ENCODE measurements at places on chromosomes 5 and 9. TPM values are rescaled to one million over a fixed set of nuclear protein-coding genes. Genes with fewer than 3 reads are reported as not detected.

TRIM36 gene
- total RNA-seq = 120 TPM

SH2D3C gene
- 11.3 TPM for total RNA-seq

GLDC gene
- total RNA-seq = 20.7 TPM

ENTREP1 gene
- total RNA-seq = 4.1 TPM

NEUROG1 gene
- 1.6 TPM for total RNA-seq

RLN1 gene
- 1.3 TPM for total RNA-seq

ELAVL2 gene
- total RNA-seq = 208 TPM

LCN15 gene
- total RNA-seq = not detected

PRR16 gene
- total RNA-seq = 9.1 TPM

UNC13B gene
- total RNA-seq = 31.9 TPM

MROH2B gene
- total RNA-seq = not detected

SAPCD2 gene
- 2.5 TPM for total RNA-seq

PTTG1 gene
- total RNA-seq = 19.4 TPM

PDZD2 gene
- 47.3 TPM for total RNA-seq

ADAMTS6 gene
- 11.9 TPM for total RNA-seq

PPIC gene
- total RNA-seq = 1.3 TPM

AHRR gene
- 2.8 TPM for total RNA-seq

CBY3 gene
- not detected for total RNA-seq

TEX48 gene
- not detected for total RNA-seq

SLC27A6 gene
- 0.94 TPM for total RNA-seq

CXCL14 gene
- 7.8 TPM for total RNA-seq

GPR21 gene
- 17.2 TPM for total RNA-seq

GRM6 gene
- total RNA-seq = 0.63 TPM

LRRC19 gene
- under 0.01 TPM for total RNA-seq

FOXD4L3 gene
- not detected for total RNA-seq

C7 gene
- 0.94 TPM for total RNA-seq

IFNA5 gene
- not detected for total RNA-seq

LPCAT1 gene
- 98.3 TPM for total RNA-seq

F2RL1 gene
- 0.94 TPM for total RNA-seq

HSD17B4 gene
- 190 TPM for total RNA-seq

ZFAND5 gene
- 287 TPM for total RNA-seq

PNPLA7 gene
- total RNA-seq = 3.8 TPM

GDA gene
- total RNA-seq = 36.0 TPM

Measured in parietal lobe (tissue), 2 donors.